ENCODE measurements at places on chromosomes 7 and 10.

DNA sequence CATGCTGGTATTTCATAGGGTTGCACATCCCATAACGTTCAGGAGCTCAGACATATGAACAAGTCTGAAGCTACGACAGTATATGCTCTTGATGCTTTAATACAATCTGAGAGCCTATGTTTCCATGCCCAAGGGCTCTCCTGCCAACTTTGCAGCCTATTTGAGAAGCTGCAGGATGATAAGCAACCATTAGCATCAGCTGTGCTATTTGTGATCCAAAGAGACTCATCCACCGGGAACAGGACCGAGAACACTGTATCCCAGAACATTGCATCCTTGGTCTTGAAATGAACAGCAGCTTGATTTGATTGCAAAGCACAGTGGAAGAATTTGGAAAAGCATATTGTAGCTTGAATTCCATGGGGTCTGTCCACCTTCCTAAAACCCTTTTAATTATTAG is 156.2 kb upstream of the PTER start:
- no peak for DNase-seq

DNA sequence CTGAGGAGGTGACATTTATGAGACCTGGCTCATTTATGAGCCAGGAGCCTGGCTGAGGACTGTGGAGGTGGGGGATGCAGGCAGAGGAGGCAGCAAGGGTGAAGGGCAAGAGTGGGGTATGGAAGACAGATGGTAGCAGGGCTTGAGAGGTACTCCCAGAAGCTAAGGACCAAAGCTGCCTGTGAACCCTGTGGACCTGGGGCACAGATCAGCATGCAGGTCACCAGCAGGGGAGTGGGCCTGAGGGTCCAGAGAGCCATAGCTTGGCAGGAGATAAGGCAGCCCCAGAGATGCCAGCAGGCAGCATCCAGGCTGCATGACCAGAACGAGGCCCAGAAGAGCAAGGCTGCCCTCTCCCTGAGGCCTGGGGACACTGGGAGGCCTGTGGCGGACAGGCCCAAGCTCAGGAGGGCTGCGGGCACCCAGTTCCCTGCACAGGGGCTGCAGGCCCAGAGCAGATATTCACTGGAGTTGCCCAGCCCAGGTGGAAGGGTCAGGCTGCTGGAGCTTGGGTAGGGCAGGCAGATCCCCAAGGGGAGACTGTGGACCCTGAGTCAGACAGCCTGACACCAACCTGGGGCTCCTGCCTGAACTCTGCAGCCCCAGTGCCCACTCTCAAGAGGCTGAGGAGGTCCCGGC is 3.4 kb downstream of the GPR15LG start:
- DNase-seq, result no peak

DNA sequence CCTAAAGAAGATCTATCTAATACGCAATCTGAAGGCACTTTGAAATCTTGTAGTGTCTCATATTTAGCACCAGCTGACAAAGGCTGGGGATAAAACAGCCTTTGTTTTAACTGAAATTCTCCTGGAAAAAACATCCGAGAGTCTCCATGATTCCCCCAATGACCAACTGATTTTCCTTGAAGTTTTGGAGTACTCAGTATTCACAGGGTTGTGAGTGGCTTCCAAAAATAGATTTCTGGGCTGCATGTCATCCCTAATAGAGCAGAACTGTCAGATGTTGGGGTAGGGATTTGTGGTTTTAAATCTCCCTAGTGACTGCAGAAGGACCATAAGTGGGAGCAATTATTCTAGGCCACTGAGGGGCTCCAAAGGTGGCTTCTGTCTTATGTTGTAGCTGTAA is 206.4 kb downstream of the TAX1BP1 start:
- DNase-seq, result no peak

- no peak for DNase-seq
These were observed 154.9 kb downstream of the SDHAF3 start for GRCh38 chr7:97272237-97272975.

DNA sequence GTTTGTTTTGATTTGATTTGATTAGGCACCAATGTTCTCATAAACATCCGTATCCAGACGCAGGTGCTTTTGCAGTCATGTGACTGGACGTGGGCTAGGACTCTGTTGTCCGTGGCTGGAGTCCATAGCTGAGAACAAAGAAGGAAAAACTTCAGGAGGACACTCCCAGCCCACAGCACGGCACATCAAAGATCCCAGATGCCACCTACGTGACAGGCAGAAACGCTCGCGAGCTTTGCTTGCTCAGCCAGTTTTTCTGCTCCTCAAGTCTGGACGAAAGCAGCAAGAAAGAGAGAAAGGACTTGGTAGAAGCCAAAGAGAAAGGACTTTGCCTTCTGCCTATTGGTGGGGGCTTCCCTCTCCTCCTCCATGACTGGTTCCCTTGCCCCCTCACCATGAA is 6.9 kb upstream of the ZKSCAN1 start:
- no peak for DNase-seq

DNA sequence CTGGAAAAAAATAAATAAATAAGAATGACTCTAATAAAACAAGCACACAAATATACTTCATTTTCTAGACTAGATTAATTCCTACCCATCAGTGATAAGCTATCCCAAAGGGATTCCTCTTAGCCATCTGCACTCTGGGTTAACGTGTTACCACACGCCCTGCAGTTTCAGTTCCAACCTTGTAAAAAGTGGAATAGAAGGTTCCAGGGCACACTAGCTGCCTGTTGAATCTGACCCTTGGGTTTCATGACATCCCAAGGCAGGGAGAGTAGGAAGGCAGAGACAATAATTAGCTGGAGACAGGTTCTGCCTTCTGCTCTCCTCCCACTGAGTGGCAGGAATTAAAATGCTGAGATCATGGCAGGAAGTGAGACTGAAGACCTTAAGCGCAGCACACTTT is 33.5 kb downstream of the SLC37A3 start:
- no peak for DNase-seq

- DNase-seq, result no peak
These were observed 21.5 kb downstream of the RBM33 start for GRCh38 chr7:155665957-155666287.

DNA sequence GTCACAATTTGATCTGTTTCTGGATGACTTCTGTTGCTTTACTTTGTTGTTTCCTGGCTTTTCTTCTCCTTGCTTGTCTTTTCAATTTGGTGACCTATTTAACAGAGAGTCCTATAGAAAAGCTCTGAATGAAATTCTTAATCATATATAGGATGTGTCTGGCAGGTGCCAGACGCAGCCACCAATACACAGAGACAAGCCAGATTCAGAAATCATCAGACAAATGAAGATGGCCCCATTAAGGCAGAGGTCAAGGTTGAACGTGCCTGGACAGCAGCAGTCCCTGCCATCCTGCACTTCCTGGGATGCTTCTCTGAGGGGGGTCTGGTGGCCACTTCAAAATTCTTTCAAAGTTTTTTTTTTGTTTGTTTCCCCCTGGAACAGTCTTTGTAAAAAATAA is 846.7 kb upstream of the COBL start:
- no peak for DNase-seq

- DNase-seq, result no peak
These were observed 16.2 kb upstream of the TNRC18 start for GRCh38 chr7:5439572-5440496.

- no peak for DNase-seq
These were observed 113.9 kb upstream of the NPS start for GRCh38 chr10:127435246-127435645.

DNA sequence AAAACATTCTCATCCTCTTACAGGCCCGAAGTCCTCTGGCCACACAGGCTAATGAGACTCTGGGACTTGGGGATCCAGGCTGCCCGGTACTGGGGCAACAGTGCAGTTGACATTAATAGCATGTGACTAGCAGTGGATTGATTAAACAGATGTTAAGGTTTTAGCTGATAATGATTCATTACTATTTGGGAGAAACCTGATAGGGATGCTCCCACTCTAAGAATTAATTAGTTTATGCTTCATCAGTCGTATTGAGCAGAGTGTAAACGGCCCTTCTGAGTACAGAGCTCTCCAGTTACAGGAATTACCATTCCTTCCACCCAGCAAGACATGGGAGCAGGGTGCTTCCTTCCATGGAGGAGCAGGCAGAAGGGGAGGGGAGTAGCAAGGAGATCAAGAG is 82.7 kb downstream of the RPS24 start:
- DNase-seq, result no peak

DNA sequence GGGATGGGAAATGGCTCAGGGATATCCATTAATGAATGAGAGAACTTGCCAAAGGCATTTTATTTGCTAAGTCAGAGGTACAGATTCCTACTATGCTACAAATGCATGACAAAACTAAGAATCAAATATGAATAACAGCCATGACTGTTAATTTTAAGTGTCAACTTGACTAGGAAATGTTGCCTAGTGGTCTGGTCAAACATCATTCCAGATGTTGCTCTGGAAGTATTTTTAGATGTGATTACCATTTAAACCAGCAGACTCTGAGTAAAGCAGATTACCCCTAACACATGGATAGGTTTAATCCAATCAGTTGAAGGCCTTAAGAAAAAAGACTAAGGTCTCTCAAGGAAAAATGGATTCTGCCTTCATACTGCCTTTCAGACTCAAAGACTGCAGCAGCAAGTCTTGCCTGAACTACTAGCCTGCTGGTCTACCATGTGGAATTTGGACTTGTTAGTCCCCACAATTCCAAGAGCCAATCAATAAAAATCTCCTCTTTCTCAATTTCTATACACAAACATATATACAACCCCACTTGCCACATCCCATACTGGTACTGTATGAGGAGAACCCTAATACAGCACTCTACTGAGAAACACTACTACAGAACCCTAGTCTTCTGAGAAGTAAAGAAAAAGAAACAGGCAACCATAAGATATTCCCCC is 119.1 kb downstream of the NRBF2 start:
- no peak for DNase-seq

DNA sequence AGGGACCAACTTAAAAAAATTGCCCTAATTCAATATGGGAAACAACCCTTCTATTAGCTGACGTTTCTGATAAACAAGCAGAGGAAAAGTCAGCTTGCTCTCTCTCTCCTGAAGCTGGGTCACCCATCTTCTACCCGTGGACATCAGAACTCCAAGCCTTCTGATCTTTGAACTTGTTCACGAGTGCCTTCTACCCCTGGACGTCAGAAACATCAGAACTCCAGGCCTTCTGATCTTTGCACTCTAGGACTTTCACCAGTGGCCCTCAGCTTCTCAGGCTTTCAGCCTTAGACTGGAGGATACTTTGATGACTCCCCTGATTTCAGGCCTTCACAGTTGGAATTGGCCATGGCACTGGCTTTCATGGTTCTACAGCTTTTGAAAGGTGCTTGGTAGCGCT is 41.8 kb downstream of the AKR1C8 start:
- no peak for DNase-seq

DNA sequence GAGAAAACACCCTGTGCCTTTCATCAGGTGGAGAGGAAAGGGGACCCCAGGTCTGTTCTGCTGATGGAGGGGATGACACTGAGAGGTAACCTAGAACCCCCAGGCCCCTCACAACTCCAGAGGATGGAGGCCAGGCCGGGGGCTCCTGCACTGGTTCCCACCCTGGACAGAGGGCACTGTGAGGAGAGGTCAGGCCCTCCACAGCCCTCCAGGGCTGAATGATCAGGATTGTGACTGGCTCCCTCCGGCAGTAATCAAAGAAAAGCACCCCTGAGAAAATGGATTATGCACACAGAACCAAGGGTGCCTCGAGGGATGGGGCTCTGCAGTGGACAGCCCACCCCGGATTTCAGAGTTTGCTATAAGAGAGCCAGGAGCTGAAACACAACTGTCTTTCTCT is 502.8 kb downstream of the TCERG1L start:
- DNase-seq, result no peak

DNA sequence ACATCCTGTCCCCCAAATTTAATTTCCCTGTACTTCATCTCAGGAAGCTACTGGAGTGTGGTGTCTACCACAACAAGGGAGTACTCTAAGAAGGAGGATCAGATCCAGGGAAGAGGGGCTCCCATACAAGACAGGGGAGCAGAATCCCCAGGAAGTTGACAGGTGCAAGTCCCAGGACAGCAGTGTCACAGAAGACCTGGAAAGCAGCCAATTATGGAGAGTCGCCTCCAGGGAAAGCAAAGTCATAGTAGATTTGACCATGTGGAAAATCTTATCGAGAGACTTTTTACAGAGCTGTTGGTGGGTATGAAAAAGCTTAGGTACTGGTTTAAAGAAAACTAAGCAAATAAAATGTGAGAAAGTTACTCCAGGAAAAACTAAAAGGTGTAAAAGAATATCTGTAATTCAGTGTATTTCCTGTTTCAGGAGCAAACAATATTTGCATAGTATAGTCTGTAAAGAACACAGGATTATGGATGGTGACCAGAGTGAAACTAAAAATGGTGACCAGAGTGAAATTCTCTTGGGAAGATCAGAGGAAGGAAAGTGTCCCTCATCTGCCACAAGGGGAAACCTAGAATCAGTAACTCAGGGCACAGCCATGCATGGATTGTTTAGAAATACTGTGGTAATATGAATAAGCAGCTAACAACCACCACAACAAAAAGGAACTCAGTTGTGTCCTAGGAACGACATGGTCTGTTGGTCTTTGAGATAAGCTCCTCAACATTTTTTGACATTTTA is 44.5 kb downstream of the LANCL2 start:
- no peak for DNase-seq

DNA sequence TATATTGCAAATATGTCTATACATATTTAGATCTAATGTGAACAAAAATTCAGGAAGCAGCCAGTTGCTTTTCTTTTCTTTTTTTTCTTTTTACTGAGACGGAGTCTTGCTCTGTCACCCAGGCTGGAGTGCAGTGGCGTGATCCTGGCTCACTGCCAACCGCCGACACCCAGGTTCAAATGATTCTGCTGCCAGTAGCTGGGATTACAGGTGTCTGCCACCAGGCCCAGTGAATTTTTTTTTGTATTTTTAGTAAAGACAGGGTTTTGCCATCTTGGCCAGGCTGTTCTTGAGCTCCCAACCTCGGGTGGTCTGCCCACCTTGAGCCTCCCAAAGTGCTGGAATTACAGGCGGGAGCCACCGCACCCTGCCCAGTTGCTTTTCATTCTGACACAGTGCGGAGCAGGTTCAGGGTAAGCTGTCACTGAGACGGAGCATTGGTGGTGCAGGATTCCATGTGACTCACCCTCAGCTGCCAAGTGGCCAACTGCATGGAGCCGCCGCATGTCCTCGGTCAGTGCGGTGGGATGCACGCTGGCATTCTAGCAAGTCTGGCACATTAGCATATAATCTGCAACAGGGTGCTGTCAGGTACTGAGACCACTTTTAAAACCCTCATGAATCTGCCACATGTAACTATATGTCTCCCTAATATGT is 362.7 kb downstream of the DNAJB6 start:
- no peak for DNase-seq

GRCh38 chr7:55387062-55387965 is 22.2 kb downstream of the LANCL2 start:
- DNase-seq, result no peak

GRCh38 chr7:31890766-31891165 is 179.4 kb downstream of the PDE1C start:
- no peak for DNase-seq

DNA sequence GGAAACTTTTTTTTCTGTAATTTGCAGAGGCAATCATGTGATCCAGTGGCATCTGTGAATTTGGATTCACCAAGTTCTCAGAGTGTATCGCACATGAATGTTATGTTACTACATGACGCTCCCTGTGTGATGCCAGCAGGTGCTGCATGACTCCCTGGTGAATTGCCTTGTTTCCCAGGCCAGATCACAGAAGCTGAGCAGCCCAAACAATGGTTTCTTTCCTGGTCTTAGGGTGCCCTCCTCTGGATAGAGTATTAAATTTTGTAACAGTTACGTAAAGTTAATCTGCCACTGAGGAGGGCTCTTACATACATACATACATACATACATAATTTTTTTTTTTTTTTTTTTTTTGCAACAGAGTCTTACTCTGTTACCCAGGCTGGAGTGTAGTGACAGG is 3.6 kb downstream of the ZSCAN21 start:
- DNase-seq, result no peak

Data from activated T-helper 1 cell treated with Interleukin-2 at 50 U/mL for 16 hours (primary cell).